Cortex of kidney (tissue), 1 donor: ENCODE measurements at places on chromosomes 1 and 21.

DNA sequence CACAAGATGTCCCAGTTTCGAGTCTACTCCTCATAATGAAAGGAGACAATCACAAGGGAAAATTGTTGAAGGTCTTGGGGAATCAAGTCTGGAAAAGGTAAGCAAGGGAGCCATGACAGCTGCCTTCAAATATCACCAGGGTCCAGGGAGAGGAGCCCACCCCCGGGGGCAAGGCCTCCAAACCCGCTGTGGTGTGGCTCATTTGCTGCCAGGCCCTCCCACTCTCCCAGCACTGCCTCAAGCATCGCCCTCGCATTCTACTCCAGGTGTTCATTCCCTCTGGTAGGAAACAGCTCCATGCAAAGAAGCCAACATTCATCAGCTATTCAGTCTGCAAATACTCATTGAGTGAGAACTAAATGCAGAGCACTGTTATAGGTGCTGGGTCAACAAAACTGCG lies 8.6 kb downstream of the S100A9 start:
- no peak for DNase-seq

- no peak for DNase-seq
These were observed 270.5 kb downstream of the MATN1 start for GRCh38 chr1:30452925-30453324.

GRCh38 chr1:10401281-10401680 lies 2.4 kb downstream of the PGD start:
- DNase-seq: no peak

- no peak for DNase-seq
These were observed 8.2 kb upstream of the DENND1B start for GRCh38 chr1:197783510-197783948.

DNA sequence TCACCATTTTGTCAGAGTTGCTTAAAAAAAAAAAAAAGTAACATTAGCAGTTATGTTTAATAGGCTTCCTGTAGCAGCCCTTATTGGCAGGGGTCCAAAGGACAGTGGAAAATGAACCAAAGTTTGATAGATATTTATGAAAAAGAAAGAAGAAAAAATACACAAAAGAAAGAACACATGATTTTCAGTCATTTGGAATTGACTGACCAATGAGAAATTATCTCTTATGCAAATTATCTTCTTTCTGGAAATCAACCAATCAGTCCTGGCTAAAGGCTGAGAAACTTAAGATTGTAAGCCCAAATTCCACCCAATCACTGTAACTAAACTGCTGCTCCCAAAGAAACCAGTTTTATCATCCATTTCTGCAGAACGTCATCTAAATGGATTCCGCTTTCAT lies 282.4 kb downstream of the TM2D1 start:
- no peak for DNase-seq
